Activated CD4-positive, alpha-beta T cell treated with anti-CD3 and anti-CD28 coated beads, Interleukin-2, amount 10 ng/mL, durations not matched to agents 24 days and 14 days (primary cell): ENCODE measurements at places on chromosomes 1 and 21. TPM values are rescaled to one million over a fixed set of nuclear protein-coding genes. Genes with fewer than 3 reads are reported as not detected.

OR2G6 gene
- total RNA-seq: not detected in 2 replicates

DNA sequence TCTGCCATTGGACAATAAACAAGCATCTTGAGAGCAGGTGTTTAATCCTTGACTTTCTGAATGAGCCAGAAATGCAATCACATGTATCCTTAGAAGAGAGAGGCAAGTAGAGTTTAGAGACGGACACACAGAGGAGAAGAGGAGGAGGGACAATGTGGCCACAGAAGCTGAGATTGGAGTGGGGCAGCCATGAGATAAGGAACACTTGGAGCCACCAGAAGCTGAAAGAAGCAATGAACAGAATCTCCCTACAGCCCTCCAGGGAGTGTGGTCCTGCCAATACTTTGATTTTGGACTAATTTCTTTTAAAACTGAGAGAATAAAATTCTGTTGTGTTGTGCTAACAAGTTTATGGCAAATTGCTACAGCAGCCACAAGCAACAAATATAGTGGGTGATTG, 141.0 kb downstream of the ATP6V1G3 start:
- no peak for DNase-seq
- H3K27me3 ChIP-seq: peaks cover 30% of the 10 kb centered on the region
- H3K36me3 ChIP-seq: no peaks in the 10 kb centered on the region

DNA sequence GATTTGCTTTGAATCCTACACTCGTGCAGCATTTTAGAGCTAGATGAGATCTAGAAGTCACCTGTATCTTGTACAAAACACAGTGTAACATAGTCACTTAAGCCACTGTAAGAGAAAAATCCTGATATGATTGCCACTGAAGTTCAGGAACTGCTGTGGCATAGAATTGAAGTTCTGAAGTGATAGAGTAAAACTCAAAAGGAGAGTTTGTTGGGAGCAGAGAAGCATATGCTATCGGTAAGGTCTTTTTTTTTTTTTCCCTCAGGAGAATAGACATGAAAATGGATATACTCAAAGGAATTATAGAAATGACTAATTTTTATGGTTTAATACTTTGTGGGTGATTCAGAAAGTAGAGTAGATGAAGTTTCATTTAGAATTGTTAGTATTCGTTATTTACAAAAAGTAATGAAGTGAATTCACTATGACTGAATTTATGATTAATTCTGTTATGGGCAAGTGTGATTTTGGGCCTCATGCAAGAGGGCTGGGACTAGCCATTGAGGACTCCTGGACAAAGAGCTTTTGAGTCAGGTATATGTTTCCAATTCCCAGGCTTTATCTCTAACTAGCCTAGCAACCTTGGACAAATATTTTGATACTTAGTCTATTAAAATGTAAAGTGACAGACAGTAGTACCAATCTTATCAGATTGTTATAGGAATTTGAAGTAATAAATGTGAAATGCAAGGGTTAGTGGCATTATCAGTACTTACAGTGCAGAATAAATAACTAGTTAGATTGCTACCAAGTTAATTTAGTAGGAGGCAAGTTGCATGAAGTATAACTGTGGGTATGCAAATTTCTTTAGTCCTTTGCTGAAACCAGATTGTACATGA, 3.1 kb downstream of the KCTD3 start:
- H3K27me3 ChIP-seq: peaks cover 10% of the 10 kb centered on the region
- H3K36me3 ChIP-seq: no peaks in the 10 kb centered on the region
- no peak overlapping the region for H3K4me3 ChIP-seq
- DNase-seq: no peak
- H3K27ac ChIP-seq: no peak overlapping the region

MAP10 gene
- total RNA-seq: 2.6 and 2.7 TPM in 2 replicates

GRCh38 chr1:43317817-43318471, 17.2 kb downstream of the TIE1 start:
- peak overlapping the region; percentile 34 for H3K27ac ChIP-seq
- H3K36me3 ChIP-seq: no peaks in the 10 kb centered on the region
- no peak for DNase-seq
- H3K4me1 ChIP-seq: peaks cover 7% of the 10 kb centered on the region
- no peak overlapping the region for H3K4me3 ChIP-seq
- no peaks in the 10 kb centered on the region for H3K27me3 ChIP-seq

- DNase-seq: no peak
- no peaks in the 10 kb centered on the region for H3K4me1 ChIP-seq
- no peaks in the 10 kb centered on the region for H3K27me3 ChIP-seq
Observed at GRCh38 chr1:107678993-107679392, 286.0 kb downstream of the VAV3 start.

CLCA1 gene
- not detected in 2 replicates for total RNA-seq

DNA sequence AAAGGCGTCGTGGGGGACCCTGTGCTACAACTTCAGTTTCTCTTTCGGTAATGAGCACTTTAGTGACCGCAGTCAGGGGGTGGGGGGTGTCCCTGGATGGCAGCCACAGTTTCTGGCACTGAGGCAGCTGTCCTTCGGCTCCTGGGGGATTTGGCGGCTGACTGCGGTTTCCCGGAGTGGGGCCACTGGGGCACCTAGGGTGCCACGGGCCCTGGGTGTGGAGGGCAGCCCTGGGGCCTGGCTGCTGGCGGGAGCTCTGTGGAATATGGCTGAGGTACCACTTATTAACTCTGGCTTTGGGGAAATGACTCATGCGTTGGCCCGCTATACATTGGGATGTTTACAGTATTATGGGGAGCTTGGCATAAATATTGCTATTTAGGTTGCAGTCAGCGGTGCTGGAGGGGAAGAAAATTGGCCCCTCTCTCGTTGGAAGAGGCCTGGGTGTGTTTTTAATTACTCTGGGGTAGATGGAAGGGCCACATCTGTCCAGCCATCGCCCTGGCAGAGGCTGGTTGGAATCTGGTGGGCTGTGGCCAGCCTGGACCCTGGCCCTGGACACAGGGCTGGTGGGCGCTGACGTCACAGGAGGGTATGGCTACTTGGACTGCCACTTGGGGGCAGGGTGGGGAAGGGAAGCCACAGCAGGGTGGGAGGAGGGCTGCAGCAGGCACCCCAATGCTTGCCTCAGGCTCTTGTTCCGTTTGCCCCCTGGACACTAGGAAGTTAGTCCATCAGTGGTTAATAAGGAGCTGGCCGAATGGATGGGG, 2.0 kb downstream of the EPHB2 start:
- no peak overlapping the region for H3K4me3 ChIP-seq
- no peaks in the 10 kb centered on the region for H3K36me3 ChIP-seq
- H3K4me1 ChIP-seq: peaks cover 3% of the 10 kb centered on the region
- no peak overlapping the region for H3K27ac ChIP-seq

- peaks cover 12% of the 10 kb centered on the region for H3K27me3 ChIP-seq
- no peak for DNase-seq
- no peak overlapping the region for H3K4me3 ChIP-seq
- peaks cover 12% of the 10 kb centered on the region for H3K4me1 ChIP-seq
- no peak overlapping the region for H3K27ac ChIP-seq
Observed at GRCh38 chr1:117567976-117568375, 37.9 kb upstream of the TENT5C start.

GRCh38 chr1:156911577-156912298, 8.7 kb upstream of the LRRC71 start:
- DNase-seq: no peak
- no peak overlapping the region for H3K4me3 ChIP-seq
- H3K27ac ChIP-seq: no peak overlapping the region
- peaks cover 11% of the 10 kb centered on the region for H3K4me1 ChIP-seq
- peaks cover 25% of the 10 kb centered on the region for H3K27me3 ChIP-seq
- no peaks in the 10 kb centered on the region for H3K36me3 ChIP-seq

UTS2 gene
- not detected in 2 replicates for total RNA-seq

DNA sequence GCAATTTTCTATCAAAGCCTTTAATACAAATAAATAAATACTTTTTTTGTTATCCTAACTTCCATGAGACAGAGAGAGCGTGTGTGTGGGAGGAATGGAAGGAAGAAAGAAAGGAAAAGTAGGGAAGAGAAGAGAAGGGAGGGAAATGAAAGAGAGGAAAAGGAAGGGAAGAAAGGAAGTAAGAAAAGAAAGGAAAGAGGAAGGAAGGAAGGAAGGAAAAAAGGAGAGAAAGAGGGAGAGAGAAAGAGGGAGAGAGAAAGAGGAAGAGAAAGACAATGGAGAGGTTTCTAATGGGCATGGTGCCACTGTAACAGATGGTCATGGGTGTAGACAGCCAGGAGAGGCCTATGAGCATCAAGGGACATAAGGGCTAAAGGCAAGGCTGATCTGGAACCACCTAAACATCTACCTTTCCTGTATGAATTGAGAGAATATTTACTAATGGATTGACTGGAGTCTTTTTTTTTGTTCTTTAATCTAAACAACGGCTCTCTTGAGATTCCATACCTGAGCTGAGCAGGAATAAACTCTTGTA, 234.9 kb downstream of the PTPRC start:
- no peak overlapping the region for H3K4me3 ChIP-seq
- peaks cover 61% of the 10 kb centered on the region for H3K36me3 ChIP-seq
- H3K4me1 ChIP-seq: peaks cover 12% of the 10 kb centered on the region
- H3K27ac ChIP-seq: no peak overlapping the region

DNA sequence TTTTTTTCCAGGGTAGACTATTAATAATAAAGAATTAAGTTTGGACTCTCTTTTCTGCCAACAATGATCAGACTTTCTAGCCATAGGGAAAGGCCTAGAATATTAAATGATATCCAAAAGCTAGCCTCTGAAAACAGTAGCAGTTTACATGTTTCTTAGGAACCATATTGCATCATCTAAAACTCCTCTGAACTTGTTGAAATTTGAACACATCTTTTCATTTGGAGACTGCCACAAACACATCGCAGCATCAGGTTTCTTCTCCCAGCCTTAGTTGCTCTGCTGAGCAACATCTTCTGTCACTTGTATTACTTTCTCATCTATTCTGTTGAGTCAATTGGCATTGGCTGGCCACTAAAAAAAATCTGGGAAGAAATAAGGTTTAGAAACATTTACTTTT, 63.2 kb upstream of the GNG4 start:
- peaks cover 9% of the 10 kb centered on the region for H3K4me1 ChIP-seq
- H3K27me3 ChIP-seq: no peaks in the 10 kb centered on the region
- no peak overlapping the region for H3K27ac ChIP-seq
- H3K4me3 ChIP-seq: no peak overlapping the region
- peaks cover 46% of the 10 kb centered on the region for H3K36me3 ChIP-seq

GRCh38 chr21:46116189-46116775, 18.4 kb downstream of the COL6A2 start:
- no peak overlapping the region for H3K27ac ChIP-seq
- no peak for DNase-seq
- H3K27me3 ChIP-seq: no peaks in the 10 kb centered on the region
- H3K36me3 ChIP-seq: no peaks in the 10 kb centered on the region

MRAP gene
- not detected in 2 replicates for total RNA-seq

KRTAP13-3 gene
- not detected in 2 replicates for total RNA-seq

DNA sequence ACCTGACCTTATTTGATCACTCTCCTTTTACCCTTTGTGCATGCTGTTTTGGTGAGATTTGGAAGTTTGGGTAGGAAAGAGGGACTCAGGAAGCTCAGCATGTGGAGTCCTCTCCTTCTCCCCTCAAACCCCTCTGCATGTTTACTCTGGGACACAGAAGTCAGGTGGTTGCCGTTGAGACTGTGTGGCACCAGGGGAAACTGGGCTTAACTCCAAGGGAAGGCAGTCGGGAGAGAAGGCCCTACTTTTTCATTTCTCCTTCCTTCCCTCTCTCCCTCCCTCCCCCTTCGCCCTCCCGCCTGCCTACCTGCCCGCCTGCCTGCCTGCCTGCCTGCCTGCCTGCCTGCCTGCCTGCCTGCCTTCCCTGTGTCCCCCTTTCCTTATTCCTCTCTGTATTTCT, 34.8 kb upstream of the TTC22 start:
- H3K27ac ChIP-seq: no peak overlapping the region
- no peak overlapping the region for H3K4me3 ChIP-seq
- DNase-seq: no peak
- H3K4me1 ChIP-seq: no peaks in the 10 kb centered on the region
- H3K27me3 ChIP-seq: peaks cover 4% of the 10 kb centered on the region
- no peaks in the 10 kb centered on the region for H3K36me3 ChIP-seq

C1orf94 gene
- total RNA-seq: not detected in 2 replicates

DNA sequence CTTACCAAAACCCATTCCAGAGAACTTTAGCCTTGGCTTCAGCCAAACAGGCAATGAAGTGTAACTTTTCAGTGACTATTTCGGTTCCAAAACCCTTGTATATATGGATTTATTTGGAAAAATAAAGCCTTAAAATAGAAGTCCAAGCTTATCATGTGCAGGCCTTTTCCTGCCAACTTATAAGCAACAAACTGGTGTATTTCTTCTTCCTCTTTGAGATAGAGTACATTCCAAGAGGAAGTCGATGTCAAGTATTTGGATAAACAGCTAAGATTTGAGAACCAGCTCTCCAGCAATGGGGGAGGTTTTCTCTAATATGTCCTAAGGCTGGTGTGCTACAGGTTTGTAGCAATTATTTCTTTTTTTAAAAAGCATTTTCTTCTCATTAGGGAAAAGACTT, 407.8 kb downstream of the DUSP10 start:
- H3K4me3 ChIP-seq: no peak overlapping the region
- no peaks in the 10 kb centered on the region for H3K4me1 ChIP-seq
- no peaks in the 10 kb centered on the region for H3K36me3 ChIP-seq
- no peak for DNase-seq

DNA sequence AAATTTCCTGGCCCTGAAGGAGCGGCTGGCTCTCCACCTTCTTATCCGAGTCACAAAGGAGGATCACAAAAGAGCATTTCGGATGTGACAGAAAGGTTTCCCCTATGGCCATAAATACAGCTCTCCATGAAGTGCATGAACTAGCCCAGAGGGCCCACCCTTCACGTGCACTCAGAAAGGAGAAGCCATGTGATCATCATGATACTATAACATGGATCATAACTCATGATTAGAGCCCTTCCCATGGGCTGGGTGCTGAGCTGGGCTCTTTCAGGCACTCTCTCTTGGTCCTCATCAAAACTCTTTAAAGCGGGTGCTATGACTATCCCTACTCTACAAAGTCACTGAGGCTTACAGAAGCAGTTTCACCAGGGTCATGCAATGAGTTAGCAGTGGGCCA, 135.0 kb downstream of the PTPRU start:
- no peak overlapping the region for H3K27ac ChIP-seq
- no peak for DNase-seq
- no peaks in the 10 kb centered on the region for H3K4me1 ChIP-seq
- H3K4me3 ChIP-seq: no peak overlapping the region
- H3K36me3 ChIP-seq: no peaks in the 10 kb centered on the region
- peaks cover 17% of the 10 kb centered on the region for H3K27me3 ChIP-seq

GRCh38 chr1:82466416-82466815, 665.7 kb downstream of the ADGRL2 start:
- no peak overlapping the region for H3K4me3 ChIP-seq
- no peaks in the 10 kb centered on the region for H3K27me3 ChIP-seq
- H3K36me3 ChIP-seq: no peaks in the 10 kb centered on the region
- no peak for DNase-seq
- H3K27ac ChIP-seq: no peak overlapping the region

DNA sequence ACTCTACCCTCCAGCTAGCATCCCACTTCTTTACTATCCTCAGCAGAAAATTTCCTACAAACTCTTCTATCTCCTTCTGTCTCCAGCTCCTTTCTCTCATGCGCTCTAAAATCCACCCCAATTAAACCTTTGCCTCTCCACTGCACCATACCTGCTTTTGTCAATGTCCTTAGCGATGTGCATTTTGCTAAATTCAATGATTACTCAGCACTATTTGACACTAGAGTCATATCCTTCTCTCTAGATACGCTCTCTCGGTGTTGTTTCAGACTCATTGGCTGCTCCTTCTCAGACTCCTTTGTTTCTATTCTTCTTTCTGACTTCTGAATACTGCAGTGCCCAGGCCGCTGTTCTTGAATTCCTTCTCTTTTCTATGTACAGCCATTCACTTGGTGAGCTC, 144.2 kb downstream of the HLX start:
- H3K27ac ChIP-seq: no peak overlapping the region
- no peaks in the 10 kb centered on the region for H3K4me1 ChIP-seq
- no peak overlapping the region for H3K4me3 ChIP-seq

MIXL1 gene
- not detected in 2 replicates for total RNA-seq

PPCS gene
- total RNA-seq: 44.7 and 48.0 TPM in 2 replicates
